ENCODE measurements at places on chromosomes 5 and 9. TPM values are rescaled to one million over a fixed set of nuclear protein-coding genes. Genes with fewer than 3 reads are reported as not detected.

The LMX1B gene
- 33.6 TPM for total RNA-seq

The CATSPER3 gene
- total RNA-seq: 0.74 TPM

The DIPK1B gene
- 40.8 TPM for total RNA-seq

The SPATA31D1 gene
- not detected for total RNA-seq

DNA sequence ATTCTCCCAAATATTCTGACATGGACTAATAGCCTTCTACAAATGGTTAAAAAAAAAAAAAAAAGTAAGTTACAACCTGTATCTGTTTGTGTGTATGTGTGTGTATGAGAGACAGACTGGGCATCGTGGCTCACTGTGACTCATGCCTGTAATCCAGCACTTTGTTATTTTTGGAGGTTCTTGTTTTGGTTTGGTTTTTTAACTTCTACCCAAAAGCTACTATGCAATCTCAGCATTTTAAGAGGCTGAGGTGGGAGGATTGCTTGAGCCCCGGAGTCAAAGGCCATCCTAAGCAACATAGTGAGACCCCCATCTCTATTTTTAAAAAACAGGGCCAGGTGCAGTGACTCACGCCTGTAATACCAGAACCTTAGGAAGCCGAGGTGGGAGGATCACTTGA is 17.6 kb upstream of the HAVCR1 start:
- no peaks in the 10 kb centered on the region for H3K36me3 ChIP-seq
- H3K27ac ChIP-seq: no peak overlapping the region
- H3K4me1 ChIP-seq: no peaks in the 10 kb centered on the region
- H3K4me3 ChIP-seq: no peak overlapping the region

GRCh38 chr5:180133060-180133459 is 61.5 kb upstream of the RNF130 start:
- DNase-seq: peak; percentile 65
- peak overlapping the region; percentile 46 for H3K27ac ChIP-seq
- H3K27me3 ChIP-seq: no peaks in the 10 kb centered on the region
- H3K4me1 ChIP-seq: no peaks in the 10 kb centered on the region
- H3K4me3 ChIP-seq: no peak overlapping the region

- no peaks in the 10 kb centered on the region for H3K27me3 ChIP-seq
- H3K4me1 ChIP-seq: peaks cover 31% of the 10 kb centered on the region
These were observed 78.2 kb downstream of the ANKRD55 start for GRCh38 chr5:56154732-56155484.

GRCh38 chr5:171162596-171162995 is 146.5 kb upstream of the TLX3 start:
- no peaks in the 10 kb centered on the region for H3K4me1 ChIP-seq
- no peak overlapping the region for H3K27ac ChIP-seq
- H3K27me3 ChIP-seq: no peaks in the 10 kb centered on the region
- H3K4me3 ChIP-seq: no peak overlapping the region
- peaks cover 3% of the 10 kb centered on the region for H3K36me3 ChIP-seq

DNA sequence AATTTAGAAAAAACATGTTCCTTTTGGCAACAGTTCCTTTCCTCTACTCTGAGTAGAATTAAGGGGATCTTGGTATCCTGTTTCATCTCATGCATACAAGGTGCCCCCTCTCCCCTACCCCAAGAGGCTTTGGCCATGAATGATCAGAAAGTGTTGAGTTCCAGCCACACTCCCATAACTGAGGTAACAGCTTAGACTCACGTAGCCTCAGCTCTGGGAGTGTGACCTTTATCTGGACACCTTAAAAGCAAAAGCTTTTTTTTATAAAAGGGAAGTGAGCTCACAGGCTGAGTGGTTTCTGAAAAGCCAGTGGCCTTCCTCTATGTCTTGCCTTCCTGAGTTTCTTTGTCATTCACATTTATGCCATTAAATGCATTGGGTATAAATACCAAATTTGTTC is 900 bp upstream of the HAVCR2 start:
- H3K4me1 ChIP-seq: no peaks in the 10 kb centered on the region
- no peak overlapping the region for H3K4me3 ChIP-seq
- DNase-seq: no peak
- H3K36me3 ChIP-seq: no peaks in the 10 kb centered on the region
- no peak overlapping the region for H3K27ac ChIP-seq

DNA sequence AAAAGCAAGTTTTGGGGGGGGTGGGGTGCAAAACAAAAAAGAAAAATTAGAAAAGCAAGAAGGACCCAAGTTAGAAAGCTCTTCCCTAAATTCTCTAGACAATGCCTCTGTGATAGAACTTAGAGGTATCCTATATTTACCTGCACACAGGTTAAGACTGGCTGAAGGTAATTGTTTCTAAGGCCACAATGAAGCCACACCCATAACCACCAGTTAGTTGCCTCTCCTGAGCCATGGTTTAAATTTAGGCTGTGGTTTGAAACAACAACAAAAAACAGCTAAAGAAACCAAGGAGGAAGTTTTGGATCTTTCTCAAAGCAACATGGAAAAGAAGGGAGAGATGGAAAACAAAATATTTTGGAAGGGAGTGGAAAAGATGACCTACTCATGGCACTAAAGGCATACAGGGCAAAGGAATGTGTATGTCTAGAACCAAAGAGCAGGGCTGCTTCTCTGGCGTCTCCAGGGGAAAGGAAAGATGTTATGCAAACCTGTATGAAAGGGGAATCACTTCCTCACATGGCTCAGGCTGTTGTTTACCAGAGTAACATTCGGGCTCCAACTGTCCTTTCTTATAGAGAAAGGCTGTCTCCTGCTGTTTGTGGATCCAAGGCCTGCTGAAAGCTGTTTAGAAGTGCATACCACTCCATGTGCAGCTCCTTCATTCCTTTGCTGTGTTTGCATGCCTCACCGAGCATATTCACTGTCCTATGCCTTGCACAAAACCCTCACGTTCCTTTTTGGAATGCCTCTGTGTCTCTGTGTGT is 408.9 kb upstream of the MPDZ start:
- peaks cover 7% of the 10 kb centered on the region for H3K4me1 ChIP-seq
- no peaks in the 10 kb centered on the region for H3K27me3 ChIP-seq
- no peak overlapping the region for H3K27ac ChIP-seq
- no peaks in the 10 kb centered on the region for H3K36me3 ChIP-seq
- DNase-seq: no peak

- H3K4me3 ChIP-seq: no peak overlapping the region
- no peak overlapping the region for H3K27ac ChIP-seq
- DNase-seq: no peak
- no peaks in the 10 kb centered on the region for H3K36me3 ChIP-seq
These were observed 101.4 kb downstream of the ARHGAP26 start for GRCh38 chr5:142871363-142872193.

DNA sequence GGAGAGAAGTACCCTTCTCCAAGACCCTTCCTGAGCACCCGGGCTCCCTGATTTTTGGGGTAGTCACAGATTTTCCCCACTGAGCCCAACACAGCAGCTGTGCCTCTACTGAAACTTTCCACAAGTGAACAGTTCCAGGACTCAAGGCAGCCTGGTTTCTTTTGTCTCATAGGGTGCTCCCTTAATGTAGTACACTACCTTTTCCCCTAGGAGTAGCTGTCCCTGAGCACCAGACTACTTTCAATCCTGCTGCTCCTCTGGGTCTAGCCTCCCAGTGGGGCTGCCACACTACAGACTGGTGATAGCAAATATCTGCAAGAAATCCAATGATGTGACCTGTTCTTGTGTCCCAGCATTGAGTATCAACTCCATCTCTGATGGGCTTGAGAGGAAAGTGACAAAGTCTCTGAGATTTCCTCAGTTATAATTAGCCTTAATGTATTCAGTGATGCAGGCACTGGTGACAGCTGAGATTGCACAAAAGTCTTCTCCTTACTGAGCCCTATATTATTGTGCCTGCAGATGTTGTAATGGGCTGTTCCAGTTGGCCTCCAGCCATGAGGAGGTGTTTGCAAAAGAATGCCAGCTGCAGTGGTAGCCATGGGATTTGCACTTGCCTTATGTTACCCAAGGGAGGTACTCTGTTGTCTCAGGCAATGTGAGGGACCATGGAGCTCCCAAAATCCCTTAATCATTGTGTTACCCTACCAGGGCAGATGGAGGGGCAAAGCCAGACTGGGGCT is 1802.5 kb downstream of the EFNA5 start:
- no peak overlapping the region for H3K27ac ChIP-seq
- peaks cover 3% of the 10 kb centered on the region for H3K36me3 ChIP-seq
- H3K4me3 ChIP-seq: no peak overlapping the region

DNA sequence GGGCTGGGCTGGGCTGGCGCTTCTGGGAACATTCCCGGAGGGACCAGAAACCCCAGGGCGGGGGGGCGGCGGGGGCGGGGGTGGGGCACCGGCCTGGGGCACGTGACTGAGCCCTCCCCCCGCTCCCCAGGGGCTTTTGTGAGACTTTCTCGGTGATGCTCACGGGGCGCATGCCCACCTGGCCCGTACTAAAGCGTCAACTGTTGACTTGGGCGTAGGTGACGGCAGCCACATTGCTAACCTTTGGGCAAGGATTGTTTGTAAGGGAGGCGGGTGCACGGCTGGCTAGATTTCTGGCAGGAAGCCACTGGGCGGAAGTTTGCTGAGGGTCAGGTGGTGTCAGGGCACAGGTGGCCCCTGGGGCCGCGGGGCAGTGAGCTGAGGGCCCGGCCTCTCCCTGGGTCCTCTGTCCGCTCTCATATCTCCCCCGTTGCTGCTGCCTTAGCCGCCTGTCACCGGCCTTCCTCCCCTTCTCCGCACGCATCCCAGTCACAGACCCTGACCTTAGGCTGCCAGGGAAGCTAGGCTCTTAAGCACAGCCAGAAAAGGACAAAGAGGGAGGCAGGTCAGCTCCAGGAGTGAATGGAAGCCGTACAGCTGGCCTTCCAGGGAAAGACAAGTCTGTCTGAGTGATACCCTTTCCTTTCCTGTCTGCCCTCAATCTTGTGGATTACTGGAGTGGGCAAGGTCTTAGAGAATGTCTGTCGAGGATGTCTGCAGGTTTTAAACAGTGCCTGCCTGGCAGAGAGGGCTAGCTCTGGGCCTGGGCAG is 812 bp downstream of the CACFD1 start:
- H3K27me3 ChIP-seq: no peaks in the 10 kb centered on the region
- H3K4me3 ChIP-seq: peak overlapping the region; percentile 92
- H3K4me1 ChIP-seq: peaks cover 9% of the 10 kb centered on the region
- H3K36me3 ChIP-seq: no peaks in the 10 kb centered on the region

GRCh38 chr9:114053246-114054005 is 24.7 kb downstream of the AMBP start:
- peak; percentile 36 for DNase-seq
- H3K27ac ChIP-seq: no peak overlapping the region
- peaks cover 30% of the 10 kb centered on the region for H3K36me3 ChIP-seq
- H3K27me3 ChIP-seq: no peaks in the 10 kb centered on the region
- peaks cover 6% of the 10 kb centered on the region for H3K4me1 ChIP-seq

DNA sequence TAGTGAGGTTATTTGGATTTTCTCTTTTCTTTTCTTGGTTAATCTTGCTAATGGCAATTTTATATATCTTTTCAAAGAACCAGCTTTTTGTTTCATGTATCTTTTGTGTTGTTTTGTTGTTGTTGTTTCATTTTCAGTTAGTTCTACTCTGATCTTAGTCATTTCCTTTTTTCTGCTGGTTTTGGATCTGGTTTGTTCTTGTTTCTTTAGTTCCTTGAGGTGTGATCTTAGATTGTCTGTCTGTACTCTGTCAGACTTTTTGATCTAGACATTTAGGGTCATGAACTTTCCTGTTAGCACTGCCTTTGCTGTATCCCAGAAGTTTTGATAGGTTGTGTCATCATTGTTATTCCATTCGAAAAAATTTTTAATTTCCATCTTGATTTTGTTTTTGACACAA is 399.7 kb downstream of the TLE1 start:
- H3K27ac ChIP-seq: no peak overlapping the region
- H3K4me1 ChIP-seq: no peaks in the 10 kb centered on the region
- H3K36me3 ChIP-seq: no peaks in the 10 kb centered on the region

DNA sequence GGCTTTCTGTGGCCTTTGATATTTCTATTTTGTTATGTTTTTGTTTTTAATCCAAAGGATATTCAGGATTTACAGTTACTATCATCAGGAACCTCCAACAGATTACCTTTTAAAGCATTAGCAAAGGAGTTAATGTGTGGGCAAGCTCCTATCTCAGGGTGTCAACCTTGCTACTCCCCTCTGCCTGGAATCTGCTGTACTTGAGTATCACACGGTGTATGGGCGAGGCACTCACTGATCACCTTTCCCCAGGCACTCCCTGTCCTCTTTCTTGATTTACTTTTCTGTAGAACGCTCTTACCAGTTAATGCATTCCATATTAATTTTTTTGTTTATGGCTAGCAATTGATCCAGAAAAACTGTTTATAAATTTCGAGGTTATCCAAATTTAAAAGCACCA is 117.0 kb upstream of the GAS1 start:
- DNase-seq: no peak
- H3K27me3 ChIP-seq: peaks cover 6% of the 10 kb centered on the region
- H3K4me1 ChIP-seq: peaks cover 6% of the 10 kb centered on the region
- H3K27ac ChIP-seq: no peak overlapping the region
- H3K4me3 ChIP-seq: no peak overlapping the region
- H3K36me3 ChIP-seq: no peaks in the 10 kb centered on the region

DNA sequence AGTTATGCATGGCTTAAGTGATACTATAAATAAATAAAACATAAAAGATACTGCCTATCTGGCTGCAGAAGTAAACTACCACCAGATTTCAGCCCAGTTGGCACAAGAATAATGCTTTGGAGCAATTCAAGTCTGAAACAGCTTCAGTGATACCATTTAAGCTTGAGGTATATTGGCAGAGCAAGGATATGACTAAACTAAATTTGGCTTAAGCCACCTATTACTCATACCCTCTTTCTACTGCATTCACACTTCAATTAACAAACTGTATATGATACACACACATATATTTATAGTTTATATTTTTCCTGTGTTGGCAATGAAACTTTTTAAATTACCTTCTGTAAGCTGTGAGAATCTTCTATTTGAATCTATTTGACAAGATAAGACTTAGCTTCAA is 431.9 kb downstream of the ANXA1 start:
- no peak for DNase-seq
- H3K4me3 ChIP-seq: no peak overlapping the region
- H3K36me3 ChIP-seq: no peaks in the 10 kb centered on the region
- no peaks in the 10 kb centered on the region for H3K4me1 ChIP-seq

GRCh38 chr5:59097116-59097515 is 514.2 kb downstream of the RAB3C start:
- H3K27ac ChIP-seq: peak overlapping the region; percentile 14
- peak overlapping the region; percentile 23 for H3K4me3 ChIP-seq
- H3K36me3 ChIP-seq: peaks cover 18% of the 10 kb centered on the region
- no peaks in the 10 kb centered on the region for H3K27me3 ChIP-seq
- peaks cover 32% of the 10 kb centered on the region for H3K4me1 ChIP-seq

DNA sequence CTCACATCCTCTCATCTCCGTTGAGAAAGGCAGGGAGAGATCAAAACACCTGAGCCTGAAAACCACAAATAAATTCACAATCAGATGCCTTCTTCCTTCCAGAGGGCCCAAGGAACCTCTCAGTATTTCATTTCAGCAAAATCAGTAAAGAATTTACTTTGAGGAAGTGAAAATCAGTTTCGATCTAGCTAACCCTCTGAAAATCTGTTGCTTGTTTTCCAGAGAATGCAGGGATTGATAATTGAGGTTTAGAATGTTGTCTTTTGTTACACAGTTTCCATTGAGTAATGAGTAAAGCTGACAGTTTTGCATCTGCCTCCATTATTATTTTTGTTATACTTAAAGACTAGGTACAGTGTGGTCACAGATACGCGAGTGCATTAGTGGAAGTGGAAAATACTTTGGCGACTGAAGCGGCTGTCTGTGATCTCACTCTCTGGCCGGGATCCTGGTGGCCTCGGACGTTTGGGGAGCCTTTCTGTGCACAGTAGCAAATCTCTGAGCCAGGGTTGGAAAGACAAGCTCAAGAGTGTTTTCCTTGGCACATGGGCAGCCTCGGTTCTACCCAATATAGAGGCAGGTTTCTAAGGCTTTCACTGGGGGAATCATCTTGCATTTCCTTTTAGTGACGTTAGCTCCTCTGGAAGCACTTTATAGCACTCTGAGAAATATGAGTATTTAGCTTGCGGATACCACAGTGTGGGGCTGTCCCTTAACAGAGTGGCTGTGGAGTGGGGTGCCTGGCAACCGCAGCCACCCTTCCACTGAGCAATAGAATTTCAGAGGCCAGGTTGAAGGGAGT is 32.2 kb upstream of the ANGPTL2 start:
- H3K27me3 ChIP-seq: no peaks in the 10 kb centered on the region
- no peak overlapping the region for H3K4me3 ChIP-seq
- H3K4me1 ChIP-seq: peaks cover 19% of the 10 kb centered on the region
- DNase-seq: no peak
